Activated T-helper 1 cell treated with anti-CD3 and anti-CD28 coated beads, Interleukin-12 subunit alpha, Interleukin-12 subunit beta, Interleukin-2, Interleukin-4 antibody, amounts not matched to agents 30 ng/mL and 10 ng/mL and 1 ng/mL, durations not matched to agents 14 hours and 24 hours and 36 hours (primary cell): ENCODE measurements at places on chromosomes 16 and 17. TPM values are rescaled to one million over a fixed set of nuclear protein-coding genes. Genes with fewer than 3 reads are reported as not detected.
A peak's percentile ranks its signal among the peaks of the same experiment; 100 is the strongest.

- DNase-seq = no peak
These were observed 107.1 kb upstream of the GSE1 start for GRCh38 chr16:85505794-85506634.

- no peak for DNase-seq
These were observed 199.6 kb downstream of the SHISA9 start for GRCh38 chr16:13100970-13101369.

GRCh38 chr17:31506517-31506916 lies 115.0 kb downstream of the RAB11FIP4 start:
- no peak for DNase-seq

DNA sequence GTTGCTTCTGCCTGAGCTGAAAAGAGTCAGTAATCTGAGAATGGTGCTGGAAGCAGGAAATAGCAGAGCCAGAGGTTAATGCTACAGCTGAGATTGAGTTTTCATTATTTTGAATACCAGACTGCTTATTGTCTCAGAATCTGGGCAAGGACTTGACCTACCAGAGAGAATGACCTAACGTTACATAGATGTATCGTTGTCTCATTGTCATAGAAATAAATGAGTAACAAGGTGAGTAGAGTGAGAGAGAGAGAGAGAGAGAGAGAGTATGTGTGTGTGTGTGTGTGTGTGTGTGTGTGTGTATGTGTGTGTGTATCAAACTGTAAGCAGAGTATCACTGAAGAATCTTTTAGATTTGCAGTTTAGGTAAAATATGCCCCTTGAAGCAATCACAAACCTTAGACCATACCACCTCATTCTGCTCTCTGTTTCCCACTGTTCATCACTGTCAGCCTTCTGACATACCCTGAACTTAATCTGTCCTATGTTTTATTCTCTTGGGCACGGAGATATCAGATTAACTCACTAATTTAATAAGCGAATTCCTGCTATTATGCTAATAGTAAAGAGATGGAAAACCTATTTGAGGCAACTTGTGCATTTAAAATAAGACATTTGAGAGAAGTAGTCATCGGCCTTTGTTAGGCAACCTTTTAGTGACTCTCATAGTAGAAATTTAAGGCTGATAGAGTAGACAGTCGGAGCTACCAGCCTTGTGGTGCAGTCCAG lies 87.8 kb downstream of the CYB561 start:
- DNase-seq = no peak

GRCh38 chr16:84124257-84125073 lies 7.7 kb upstream of the MBTPS1 start:
- DNase-seq = no peak

DNA sequence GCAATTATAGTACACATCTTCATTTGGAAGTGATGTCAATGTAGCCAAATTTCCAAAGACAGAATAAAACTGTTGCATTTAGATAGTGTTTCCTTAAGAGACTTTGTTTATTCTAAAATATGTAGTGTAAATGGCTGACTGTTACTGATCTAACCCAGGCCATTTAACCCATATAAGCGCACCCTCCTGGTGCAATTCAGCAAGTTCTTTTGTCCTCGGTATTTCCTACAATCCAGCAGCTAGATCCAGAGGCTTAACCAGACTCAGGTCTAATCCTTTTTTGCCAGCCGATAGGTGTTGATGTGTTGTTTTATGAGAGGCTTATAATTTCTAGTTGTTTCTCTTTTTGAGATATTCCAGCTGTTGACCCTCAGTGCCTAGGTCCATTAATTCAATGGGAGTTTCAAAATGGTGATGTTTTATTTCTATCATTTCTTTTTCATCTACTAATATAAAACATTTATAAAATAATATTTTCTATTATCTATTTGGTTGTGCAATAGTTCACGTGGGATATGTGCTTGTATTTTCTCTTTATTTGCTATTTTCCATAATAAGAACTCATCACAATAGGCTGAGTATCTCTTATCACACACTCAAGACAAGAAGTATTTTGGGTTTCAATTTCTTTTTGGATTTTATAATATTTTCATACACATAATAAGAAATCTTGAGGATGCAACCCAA lies 14.5 kb downstream of the ABCA9 start:
- no peak for DNase-seq

DNA sequence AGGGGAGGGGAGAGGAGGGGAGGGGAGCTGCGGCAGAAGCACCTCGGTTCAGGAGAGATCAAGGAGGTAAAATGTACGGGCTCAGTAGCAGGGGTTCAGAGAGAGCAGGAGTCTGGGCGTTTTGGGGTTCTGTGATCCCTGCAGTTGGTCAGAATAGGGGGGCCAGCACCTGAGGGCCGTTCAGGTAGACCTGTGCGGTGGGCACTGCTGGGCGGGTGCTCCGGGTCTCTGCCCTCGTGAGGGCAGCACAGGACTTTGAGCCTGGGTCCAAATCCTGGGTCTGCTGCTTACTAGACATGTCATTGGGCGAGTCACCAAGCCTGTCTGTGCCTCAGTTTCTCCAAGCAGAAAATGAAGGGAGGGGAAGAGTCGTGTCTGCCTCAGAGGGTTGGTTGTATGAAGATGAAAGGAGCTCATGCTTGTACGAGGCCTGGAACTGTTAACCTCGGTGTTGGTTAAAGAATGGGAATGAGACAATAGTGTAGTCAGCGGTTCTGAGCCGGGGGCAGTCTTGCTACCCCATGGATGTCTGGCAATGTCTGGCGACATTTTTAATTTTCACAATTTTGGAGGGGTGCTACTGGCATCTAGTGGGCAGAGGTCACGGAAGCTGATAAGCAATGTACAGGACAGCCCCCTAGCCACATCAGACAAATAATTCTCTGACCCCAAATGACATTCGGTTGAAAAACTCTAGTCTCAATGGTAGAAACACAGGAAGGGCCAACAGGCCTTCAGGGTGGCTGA lies 35.4 kb downstream of the OR1D5 start:
- no peak for DNase-seq

SEPTIN1 gene
- total RNA-seq = 195 and 200 TPM in 2 replicates

- no peak for DNase-seq
These were observed 120.3 kb upstream of the ADAMTS18 start for GRCh38 chr16:77555126-77555525.

- peak; percentile 66 for DNase-seq
These were observed 31.7 kb downstream of the SOCS1 start for GRCh38 chr16:11224096-11224893.

- no peak for DNase-seq
These were observed 446.0 kb upstream of the GOT2 start for GRCh38 chr16:59180083-59180476.

DNA sequence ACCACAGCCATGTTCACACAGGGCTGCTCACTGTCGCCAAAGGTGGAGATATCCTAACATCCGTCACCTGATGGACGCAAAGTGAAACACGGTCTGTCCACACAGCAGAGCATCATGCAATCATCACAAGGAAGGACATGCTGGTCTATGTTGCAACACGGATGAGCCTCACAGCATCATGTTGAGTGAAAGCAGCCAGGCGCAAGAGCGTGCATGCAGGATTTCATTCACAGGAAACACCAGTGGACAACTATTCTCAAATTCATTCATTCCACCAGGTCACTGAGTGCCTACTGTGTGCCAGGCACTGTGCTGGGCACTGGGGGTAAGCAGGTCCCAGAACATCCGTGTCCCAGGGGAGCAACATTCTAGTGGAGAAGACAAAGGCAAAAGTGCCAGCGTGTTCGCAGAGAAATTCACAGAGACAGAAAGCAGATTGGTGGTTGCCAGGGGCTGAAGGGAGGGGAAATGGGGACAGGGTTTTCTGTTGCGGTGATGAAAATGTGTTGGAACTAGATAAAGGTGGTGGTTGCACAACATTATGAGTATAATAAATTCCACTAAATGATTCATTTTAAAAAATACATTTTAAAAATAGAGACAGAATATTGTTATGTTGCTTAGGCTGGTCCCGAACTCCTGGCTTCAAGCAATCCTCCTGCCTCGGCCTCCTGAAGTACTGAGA lies 22.7 kb upstream of the KCNJ12 start:
- no peak for DNase-seq

KIF18B gene
- 41.4 and 42.8 TPM in 2 replicates for total RNA-seq
